NCI-H2081 treated with DMSO at 0.1 percent for 48 hours (cell line): ENCODE measurements at places on chromosomes 1 and 21.

GRCh38 chr1:230824919-230825721, 43.2 kb downstream of the C1orf198 start:
- DNase-seq, result no peak

GRCh38 chr1:68916221-68916902, 419.5 kb upstream of the DEPDC1 start:
- no peak for DNase-seq

- DNase-seq, result no peak
Measured at GRCh38 chr1:57404884-57405283, 19.0 kb downstream of the DAB1 start.

GRCh38 chr1:101957771-101958170, 39.0 kb downstream of the OLFM3 start:
- no peak for DNase-seq

- DNase-seq, result no peak
Measured at GRCh38 chr1:39205102-39205780, 746 bp downstream of the MACF1 start.

DNA sequence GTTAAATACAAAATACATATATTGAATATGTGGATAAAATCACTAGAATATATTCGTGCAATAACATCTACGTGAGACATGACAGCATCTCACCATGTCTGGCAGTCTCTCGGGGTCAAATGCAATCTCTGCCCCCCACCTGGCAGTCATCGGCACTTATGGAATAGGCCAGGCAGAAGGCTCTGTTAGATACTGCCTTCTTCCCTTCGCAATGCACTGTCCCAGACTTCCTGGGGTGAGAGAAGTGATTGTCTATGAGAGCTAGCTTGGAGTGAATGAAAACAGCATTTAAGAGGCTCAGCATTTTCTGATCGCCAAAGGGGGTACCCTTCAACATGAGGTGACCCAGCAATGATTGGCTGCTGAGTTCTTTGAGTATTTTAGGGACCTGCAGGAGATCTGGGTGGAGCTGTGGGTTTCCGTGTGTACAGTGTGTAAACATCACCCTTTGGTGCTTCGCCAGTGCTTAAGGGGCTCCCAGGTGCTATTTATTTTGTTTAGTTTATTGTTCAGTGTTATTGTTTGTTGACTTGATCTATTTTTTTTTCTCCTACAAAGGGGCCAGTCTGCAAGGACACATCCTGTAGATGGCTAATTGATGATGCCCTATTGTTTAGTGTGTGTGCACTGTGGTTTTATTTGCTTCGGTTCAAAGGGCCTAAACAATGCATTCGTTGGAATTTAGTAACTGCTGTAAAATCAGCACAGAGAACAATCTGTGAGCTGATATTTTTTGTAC, 10.2 kb downstream of the ERG start:
- peak; percentile 52 for DNase-seq

DNA sequence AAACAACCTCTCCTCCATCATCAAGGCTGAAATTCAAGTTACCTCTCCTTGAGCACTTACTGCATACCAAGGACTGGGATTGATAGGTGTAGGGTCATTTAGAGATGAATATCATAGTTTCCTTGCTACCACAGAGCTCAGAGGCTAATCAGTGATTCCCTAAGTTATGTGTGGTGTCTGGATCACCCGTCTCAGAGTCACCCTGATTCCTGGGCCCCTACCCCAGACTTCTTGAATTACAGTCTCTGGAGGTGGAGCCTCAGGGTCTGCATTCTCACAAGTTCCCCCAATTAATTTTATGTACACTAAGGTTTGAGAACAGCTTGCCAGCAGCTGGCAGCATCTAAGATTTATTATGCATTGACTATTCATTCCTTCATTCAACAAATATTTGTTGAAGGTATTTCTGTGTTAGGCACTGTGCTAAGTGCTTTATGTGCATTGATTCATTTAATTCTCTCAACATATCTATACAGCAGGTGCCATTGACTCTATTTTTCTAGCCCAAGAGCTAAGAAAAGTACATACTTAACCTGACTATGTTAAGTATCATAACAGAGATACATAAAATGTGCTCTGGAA, 182.9 kb upstream of the FGGY start:
- DNase-seq, result no peak

DNA sequence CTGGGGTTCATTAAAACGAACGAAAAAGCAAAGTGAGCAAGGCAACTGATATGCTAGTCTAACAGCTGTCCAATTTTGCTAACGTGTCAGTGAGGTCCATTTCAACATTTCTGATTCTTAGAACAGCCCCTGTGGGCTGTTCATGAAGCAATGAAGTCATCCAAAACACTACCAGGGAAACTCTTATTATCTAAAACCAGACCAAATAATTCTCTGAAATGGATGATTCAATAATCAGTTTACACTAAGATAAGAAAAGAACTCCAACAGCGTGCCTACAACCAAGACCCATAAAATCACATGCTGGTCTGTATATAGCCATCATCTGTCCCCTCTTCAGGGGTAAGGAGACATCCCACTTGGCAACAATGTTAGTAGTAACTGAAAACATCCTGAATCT, 122.7 kb downstream of the TGFBR3 start:
- DNase-seq, result no peak

- DNase-seq, result no peak
Measured at GRCh38 chr1:168629466-168629865, 53.1 kb downstream of the XCL1 start.

DNA sequence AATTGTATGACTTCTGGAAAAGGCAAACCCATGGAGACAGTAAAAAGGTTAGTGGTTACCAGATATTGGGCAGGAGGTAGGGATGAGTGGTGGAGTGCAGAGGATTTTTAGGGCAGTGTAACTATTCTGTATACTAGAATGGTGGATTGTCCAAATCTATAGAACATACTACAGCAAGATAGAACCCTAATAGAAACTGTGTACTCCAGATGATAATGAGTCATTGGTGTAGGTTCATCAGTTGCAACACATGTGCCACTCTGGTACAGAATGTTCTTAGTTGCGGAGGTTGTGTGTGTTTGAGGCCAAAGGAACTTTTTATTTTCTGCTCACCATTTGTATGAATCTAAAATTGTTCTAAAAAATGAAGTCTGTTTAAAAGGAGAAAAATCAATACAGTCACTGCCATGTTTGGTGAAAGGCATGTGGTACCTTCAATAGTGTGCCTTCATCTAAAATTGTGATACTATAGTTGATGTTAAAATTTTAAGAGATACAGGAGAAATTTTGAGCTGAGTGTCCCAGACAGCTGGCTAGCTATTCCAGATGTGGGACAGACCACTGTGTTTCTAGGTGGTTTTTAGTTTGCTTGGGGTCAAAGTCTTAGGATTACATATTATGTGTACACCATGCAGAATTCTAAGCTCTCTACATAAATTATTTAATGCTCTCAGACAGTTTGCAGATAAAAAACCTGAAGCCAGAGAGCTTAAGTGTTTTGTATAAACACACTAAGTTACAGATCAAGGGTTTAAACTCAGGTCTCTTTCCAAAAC, 150.5 kb downstream of the RPS6KC1 start:
- no peak for DNase-seq

DNA sequence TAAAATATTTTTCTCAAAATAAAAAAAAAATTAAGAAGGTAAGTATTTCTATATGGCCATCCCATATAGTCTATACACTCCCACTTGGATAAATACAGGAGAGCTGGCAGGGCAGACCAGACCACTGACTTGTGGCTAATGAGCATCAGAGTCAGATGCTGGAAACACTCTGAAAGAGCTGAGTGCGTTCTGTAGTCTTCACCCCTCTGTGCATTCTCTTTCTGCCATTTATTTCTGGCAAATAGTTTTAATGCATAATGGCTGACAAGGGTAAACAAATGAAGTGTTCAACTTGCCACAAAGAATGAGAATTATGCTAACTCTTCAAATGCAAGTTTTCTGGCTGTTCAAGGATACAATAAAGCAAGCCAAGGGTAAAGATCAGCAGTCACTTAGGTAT, 191.7 kb downstream of the TTLL7 start:
- DNase-seq, result no peak

- no peak for DNase-seq
Measured at GRCh38 chr21:45873866-45874265, 107.7 kb upstream of the COL6A1 start.

GRCh38 chr1:89975540-89976125, 19.3 kb upstream of the ZNF326 start:
- no peak for DNase-seq

GRCh38 chr21:38365521-38365920, 108.7 kb downstream of the KCNJ15 start:
- DNase-seq, result no peak
